ENCODE measurements at places on chromosomes 4 and X. TPM values are rescaled to one million over a fixed set of nuclear protein-coding genes. Genes with fewer than 3 reads are reported as not detected.

GRCh38 chr4:26851129-26851528 is 9.5 kb upstream of the STIM2 start:
- no peaks in the 10 kb centered on the region for H3K36me3 ChIP-seq
- no peaks in the 10 kb centered on the region for H3K4me1 ChIP-seq
- H3K27me3 ChIP-seq: no peaks in the 10 kb centered on the region
- no peak overlapping the region for H3K27ac ChIP-seq
- H3K4me3 ChIP-seq: no peak overlapping the region

GRCh38 chr4:8699479-8700145 is 107.0 kb downstream of the CPZ start:
- no peaks in the 10 kb centered on the region for H3K4me1 ChIP-seq
- no peaks in the 10 kb centered on the region for H3K36me3 ChIP-seq
- no peaks in the 10 kb centered on the region for H3K27me3 ChIP-seq
- H3K4me3 ChIP-seq: no peak overlapping the region

DNA sequence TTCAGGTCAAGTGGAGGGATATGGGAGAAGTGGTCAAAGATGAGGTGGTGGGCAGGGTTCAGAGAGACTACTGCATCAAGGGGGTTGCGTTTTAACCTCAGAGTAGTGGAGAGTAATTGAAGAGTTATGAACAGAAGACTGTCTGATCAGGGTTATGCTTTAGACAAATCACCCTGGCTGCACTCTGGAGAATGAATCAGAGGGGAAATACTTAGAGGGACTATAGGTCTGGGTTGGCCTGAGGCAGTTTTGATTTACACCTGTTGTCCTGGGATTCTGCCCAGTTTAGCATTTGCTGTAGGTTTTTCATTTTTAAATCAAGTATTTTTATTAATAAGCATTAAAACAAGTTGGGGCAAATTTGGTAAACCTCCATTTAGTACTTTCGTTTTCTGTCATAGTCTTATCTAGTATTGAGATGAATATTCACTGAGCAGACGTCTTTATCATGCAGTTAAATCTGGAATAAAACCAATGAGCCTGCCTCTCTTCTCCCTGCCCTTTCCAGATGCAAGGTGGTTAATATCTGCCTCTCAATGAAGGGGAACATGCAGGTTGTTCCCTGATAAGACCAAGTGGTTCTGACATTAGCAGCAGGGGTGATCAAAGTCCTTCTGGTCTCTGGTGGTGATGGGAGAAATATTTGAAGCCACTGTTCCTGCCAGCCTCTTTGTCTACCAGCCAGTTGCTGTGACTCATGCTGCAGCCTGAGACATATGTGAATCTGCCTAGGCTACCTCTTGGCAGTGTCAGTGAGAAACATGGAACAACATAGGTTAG is 116.0 kb upstream of the RPS6KA3 start:
- no peaks in the 10 kb centered on the region for H3K4me1 ChIP-seq
- no peak for DNase-seq
- H3K27ac ChIP-seq: no peak overlapping the region
- H3K36me3 ChIP-seq: no peaks in the 10 kb centered on the region

GRCh38 chrX:134847133-134847532 is 143.7 kb upstream of the SMIM10 start:
- no peak overlapping the region for H3K27ac ChIP-seq
- no peaks in the 10 kb centered on the region for H3K27me3 ChIP-seq
- H3K4me1 ChIP-seq: no peaks in the 10 kb centered on the region
- no peaks in the 10 kb centered on the region for H3K36me3 ChIP-seq
- DNase-seq: no peak
- H3K4me3 ChIP-seq: no peak overlapping the region

DNA sequence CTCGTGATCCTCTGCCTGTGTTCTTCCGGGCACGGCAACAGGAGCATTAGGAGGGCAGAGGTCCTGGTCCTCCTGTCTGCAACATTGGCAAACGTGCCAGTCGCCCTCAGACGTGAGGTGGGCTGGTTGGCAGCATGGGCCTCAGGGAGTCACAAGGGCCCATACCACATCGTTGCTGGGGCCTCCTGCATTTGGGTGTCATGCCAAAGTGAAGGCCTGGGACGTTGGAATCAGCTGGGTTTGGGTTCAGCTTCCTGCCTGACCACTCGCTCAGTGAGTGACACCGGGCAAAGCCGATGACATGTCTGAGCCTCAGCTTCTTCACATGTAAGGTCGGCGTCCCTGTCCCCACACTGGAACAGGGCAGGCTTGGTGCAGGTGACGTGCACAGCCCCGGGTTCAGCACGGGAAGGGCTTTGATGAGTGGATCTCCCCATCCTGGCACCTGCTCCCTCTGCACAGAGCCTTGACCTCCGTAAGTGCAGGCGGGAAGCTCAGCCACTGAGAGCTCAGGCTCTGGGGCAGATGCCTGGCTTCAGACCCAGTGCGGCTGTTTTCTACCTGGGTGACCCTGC is 91.6 kb downstream of the PSAPL1 start:
- H3K27me3 ChIP-seq: no peaks in the 10 kb centered on the region
- no peak for DNase-seq
- H3K27ac ChIP-seq: no peak overlapping the region
- H3K36me3 ChIP-seq: no peaks in the 10 kb centered on the region

- no peaks in the 10 kb centered on the region for H3K4me1 ChIP-seq
- no peaks in the 10 kb centered on the region for H3K27me3 ChIP-seq
- no peak for DNase-seq
- no peak overlapping the region for H3K27ac ChIP-seq
These were observed 89.9 kb upstream of the TLR2 start for GRCh38 chr4:153594210-153594609.

- no peaks in the 10 kb centered on the region for H3K4me1 ChIP-seq
- no peaks in the 10 kb centered on the region for H3K27me3 ChIP-seq
- H3K27ac ChIP-seq: no peak overlapping the region
- no peak for DNase-seq
These were observed 2.3 kb upstream of the FNIP2 start for GRCh38 chr4:158766434-158767044.

DNA sequence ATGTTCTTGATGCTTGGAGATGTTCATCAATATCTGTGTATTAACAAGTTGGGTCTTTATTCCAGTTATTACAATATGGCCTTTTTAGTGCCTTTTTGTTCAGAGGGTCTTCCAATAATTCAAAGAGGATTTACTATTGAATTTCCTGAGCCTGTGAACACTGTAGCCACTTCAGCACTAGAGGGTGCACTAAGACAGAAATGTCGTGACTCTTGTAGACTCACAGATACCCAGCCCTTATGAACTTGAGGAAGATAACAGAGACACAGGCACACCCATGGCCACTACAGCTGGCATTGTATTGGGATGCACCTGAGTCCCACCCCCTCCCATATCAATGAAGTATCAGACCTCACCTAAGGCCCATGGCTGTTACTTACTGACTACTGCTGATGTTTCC is 54.4 kb upstream of the ACTRT1 start:
- no peaks in the 10 kb centered on the region for H3K36me3 ChIP-seq
- no peak overlapping the region for H3K4me3 ChIP-seq
- no peak for DNase-seq
- H3K27me3 ChIP-seq: no peaks in the 10 kb centered on the region

The TACR3 gene
- total RNA-seq: not detected

The NDNF gene
- 0.74 TPM for total RNA-seq

The TRAM1L1 gene
- 4.1 TPM for total RNA-seq

The XAGE2 gene
- not detected for total RNA-seq

Measured in adrenal gland (tissue), 19 donors.